Pancreas (tissue), 10 donors: ENCODE measurements at places on chromosomes 3 and 15. TPM values are rescaled to one million over a fixed set of nuclear protein-coding genes. Genes with fewer than 3 reads are reported as not detected.

DNA sequence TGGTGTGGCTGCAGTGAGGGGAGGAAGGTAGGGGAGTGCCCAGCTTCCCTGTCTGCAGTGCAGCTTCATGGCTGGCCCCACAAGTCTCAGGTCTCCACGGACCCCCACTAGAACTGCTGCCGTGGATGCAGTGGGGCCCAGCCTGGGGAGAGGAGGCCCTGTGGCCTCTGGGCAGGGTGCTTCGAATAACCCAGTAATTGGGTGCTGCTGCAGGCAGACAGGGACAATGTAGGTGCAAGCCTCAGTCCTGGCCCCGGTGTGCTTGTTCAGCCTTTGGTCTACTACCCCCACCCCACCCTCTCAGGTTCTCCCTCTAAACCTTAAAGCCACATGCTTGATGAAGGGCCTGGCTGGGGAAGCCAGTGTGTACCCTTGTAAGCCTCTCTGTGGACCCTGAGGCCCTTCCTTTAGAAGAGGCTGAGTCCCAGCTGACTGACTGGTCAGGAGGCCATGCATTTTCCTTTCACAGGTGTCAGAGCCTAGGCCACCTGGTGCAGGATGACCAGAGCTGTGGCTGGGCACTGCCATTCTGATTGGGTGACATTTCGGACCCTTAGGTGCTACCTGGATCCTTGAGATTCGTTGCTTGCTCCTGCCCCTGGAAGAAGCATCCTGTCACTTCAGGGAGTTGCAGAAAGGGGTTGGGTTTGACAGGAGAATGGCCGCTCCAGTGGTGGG, 21.1 kb upstream of the EXOG start:
- no peak for DNase-seq

DNA sequence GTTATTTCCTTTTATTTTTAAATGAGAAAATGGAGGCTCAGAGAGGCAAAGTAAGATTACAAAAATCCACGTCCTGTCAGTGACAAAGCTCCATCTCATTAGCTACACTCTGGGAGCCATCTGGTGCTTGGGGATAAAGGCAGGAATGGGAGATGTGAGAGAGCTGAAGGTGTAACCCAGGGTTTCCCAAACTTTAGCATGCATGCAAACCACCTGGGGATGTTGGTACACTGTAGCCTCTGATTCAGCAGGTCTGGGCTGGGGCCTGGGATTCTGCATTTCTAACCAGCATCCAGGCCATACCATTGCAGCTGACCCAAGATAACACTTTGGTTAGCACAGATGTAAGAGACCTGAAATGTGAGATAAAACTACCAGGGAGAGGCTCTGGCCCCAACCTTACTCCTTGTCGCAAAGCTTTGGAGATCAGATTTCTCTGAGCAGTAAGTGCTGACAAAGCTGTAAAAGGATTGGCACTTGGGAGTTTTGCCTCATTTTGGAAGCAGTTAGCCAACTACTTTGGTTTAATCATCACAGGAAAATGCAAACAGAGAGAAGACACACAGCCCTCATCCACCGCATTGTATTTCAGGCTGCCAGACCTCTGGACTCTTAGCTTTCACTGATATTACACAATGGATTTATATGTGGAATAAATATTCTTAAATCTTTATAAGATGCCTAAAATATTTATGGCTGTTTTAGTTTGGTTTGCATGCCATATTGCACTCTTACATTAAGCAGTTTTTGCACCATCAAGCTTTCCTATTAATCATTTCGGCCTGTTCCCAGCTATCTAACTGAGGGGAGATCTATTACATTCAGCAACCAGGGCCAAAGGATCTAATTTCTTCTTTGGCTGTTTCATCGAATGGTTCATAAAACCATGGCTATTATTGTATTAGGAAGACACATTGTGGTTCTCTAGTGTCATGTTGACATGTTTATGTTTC, 263.0 kb downstream of the EBLN2 start:
- no peak for DNase-seq

GRCh38 chr3:133125171-133125570, 87.0 kb downstream of the TMEM108 start:
- no peak for DNase-seq

DNA sequence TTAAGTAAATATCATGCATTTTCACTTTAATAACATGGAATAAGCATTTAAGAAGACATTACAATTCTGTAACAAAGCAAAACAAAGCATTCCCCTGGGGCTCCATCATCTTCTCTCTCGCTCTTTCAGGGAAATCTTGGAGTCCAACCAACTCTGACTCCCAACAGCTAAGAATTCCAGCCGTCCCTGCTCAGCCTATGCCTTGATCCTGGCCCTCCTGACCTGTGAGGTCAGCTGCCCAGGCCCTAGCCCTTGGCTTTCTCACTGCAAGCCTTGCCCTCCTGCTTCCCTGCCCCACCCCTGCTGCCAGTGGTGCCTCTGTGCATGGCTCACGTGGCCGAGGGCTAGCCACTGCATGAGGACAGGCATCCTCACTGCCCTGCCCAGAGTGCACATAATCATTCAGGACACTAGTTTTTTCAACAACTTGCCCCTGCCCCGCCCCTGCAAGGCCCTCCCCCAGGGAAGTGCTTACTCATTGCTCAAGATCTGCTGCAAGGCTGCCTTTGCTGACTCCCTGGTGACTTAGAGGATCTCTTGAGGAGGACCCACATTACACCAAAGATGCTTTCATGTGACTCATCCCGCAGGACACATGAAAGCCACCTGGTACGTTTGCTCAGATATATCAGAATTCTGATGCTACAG, 37.6 kb downstream of the MTMR10 start:
- DNase-seq = no peak

The EHHADH gene
- 2.6 TPM for polyA plus RNA-seq
